ENCODE measurements at places on chromosomes 7 and 10. TPM values are rescaled to one million over a fixed set of nuclear protein-coding genes. Genes with fewer than 3 reads are reported as not detected.

- no peaks in the 10 kb centered on the region for H3K27me3 ChIP-seq
- H3K27ac ChIP-seq = no peak overlapping the region
- no peak for DNase-seq
- no peaks in the 10 kb centered on the region for H3K4me1 ChIP-seq
- H3K36me3 ChIP-seq = no peaks in the 10 kb centered on the region
Observed at GRCh38 chr7:67955061-67955460, 958.4 kb downstream of the TYW1 start.

PLEKHS1 gene
- total RNA-seq = 0.14 TPM

GRCh38 chr10:57977262-57977661 lies 290.4 kb downstream of the IPMK start:
- no peaks in the 10 kb centered on the region for H3K36me3 ChIP-seq
- H3K4me1 ChIP-seq = no peaks in the 10 kb centered on the region
- no peak overlapping the region for H3K4me3 ChIP-seq
- no peaks in the 10 kb centered on the region for H3K27me3 ChIP-seq

GRCh38 chr7:22251281-22251680 lies 105.7 kb downstream of the RAPGEF5 start:
- H3K4me1 ChIP-seq = no peaks in the 10 kb centered on the region
- no peaks in the 10 kb centered on the region for H3K27me3 ChIP-seq
- H3K27ac ChIP-seq = no peak overlapping the region
- no peak overlapping the region for H3K4me3 ChIP-seq
- H3K36me3 ChIP-seq = no peaks in the 10 kb centered on the region
- DNase-seq = no peak

GCK gene
- 2.3 TPM for total RNA-seq

- DNase-seq = no peak
- H3K27me3 ChIP-seq = no peaks in the 10 kb centered on the region
- no peak overlapping the region for H3K4me3 ChIP-seq
- H3K4me1 ChIP-seq = no peaks in the 10 kb centered on the region
- H3K27ac ChIP-seq = no peak overlapping the region
Observed at GRCh38 chr10:93719901-93720300, 17.5 kb upstream of the FRA10AC1 start.

METTL27 gene
- not detected for total RNA-seq

GRCh38 chr7:35252612-35253459 lies 1.1 kb downstream of the TBX20 start:
- H3K27me3 ChIP-seq = peaks cover 28% of the 10 kb centered on the region
- no peak overlapping the region for H3K27ac ChIP-seq
- H3K4me3 ChIP-seq = peak overlapping the region; percentile 64
- no peaks in the 10 kb centered on the region for H3K4me1 ChIP-seq
- DNase-seq = no peak
- H3K36me3 ChIP-seq = no peaks in the 10 kb centered on the region

NPFFR1 gene
- not detected for total RNA-seq

HGF gene
- total RNA-seq = 12.6 TPM

- no peak for DNase-seq
- no peaks in the 10 kb centered on the region for H3K4me1 ChIP-seq
- no peaks in the 10 kb centered on the region for H3K27me3 ChIP-seq
- no peak overlapping the region for H3K4me3 ChIP-seq
- no peak overlapping the region for H3K27ac ChIP-seq
Observed at GRCh38 chr7:33087356-33087755, 21.8 kb downstream of the RP9 start.

DNA sequence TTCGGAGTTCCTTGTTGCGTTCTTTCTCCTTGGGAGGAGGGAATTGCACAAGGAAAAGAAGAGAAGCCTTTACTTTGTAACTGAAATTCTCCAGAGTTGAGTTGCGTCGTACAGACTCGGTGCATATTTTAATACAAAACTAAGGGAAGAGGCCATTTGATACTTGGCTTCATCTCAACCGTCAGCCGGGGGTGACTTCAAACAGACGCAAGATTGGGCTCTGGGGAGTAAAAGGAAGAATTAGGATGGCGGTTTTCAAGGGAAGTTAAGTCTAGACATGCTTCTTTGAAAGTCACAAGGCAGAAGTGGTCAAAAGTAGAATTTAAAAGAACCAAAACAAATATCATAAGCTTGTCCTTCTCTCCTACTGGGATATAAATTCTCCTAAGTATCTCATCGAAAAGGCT lies 1.6 kb downstream of the PRR15 start:
- no peak overlapping the region for H3K27ac ChIP-seq
- no peaks in the 10 kb centered on the region for H3K36me3 ChIP-seq
- no peaks in the 10 kb centered on the region for H3K27me3 ChIP-seq
- peak overlapping the region; percentile 77 for H3K4me3 ChIP-seq
- no peak for DNase-seq

DNA sequence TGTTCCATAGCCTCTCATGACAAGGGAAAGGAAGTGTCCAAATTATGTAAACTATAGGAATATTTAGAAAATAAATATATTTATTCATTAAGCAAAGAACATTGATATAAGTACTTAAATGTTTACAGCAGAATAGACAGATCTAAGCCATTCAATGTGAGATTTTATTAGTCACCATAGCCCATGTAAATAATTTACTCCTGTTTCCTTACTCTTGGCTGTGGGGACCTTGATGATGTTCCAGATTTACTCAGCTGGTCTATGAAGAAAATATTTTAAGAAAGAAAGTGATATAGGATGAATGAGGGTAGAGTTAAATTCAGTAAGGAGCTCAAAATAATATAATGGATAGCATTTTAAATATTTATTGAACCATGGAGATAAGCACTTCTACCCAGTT lies 442.6 kb upstream of the KLF6 start:
- H3K4me3 ChIP-seq = no peak overlapping the region
- H3K27ac ChIP-seq = no peak overlapping the region
- H3K27me3 ChIP-seq = no peaks in the 10 kb centered on the region
- H3K4me1 ChIP-seq = no peaks in the 10 kb centered on the region
- DNase-seq = no peak

TUBAL3 gene
- not detected for total RNA-seq

FFAR4 gene
- not detected for total RNA-seq
